ENCODE measurements at places on chromosomes 1 and 21.

DNA sequence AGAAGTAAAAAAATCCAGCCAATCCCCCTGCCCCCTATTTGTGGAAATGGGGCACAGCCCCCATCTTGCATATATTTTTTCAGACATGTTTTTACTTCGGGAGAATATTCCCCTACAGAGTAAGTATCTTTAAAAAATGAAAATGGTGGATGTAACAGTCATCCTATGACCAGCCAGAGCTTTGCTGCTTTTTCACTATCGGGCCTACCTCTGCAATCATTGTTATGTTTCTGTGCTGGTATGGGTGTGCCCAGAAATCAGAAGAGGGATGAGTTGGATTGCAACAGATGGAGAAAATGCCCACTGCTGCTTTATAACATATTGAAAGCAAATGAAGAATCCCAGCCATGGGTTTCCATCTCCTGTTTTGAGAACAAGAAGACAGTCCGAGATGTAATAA is 2.9 kb downstream of the CD247 start:
- no peak for DNase-seq

- DNase-seq = no peak
Observed at GRCh38 chr1:150563340-150564038, 14.3 kb downstream of the ADAMTSL4 start.

DNA sequence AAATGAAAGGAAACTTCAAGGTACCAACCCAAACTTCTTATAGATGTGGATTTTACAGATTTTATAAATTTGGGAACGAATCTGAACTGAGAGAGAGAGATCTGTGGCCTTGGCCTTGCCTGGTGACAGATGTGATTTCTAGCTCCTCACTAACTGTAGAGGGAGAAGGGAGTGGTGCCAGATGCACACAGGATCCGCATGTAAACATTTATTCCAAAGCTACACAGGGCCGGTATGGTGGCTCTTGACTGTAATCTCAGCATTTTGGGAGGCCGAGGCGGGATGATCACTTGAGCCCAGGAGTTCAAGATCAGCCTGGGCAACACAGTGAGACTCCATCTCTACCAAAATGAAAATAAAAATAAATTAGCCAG is 77.1 kb downstream of the PGBD5 start:
- DNase-seq = no peak

DNA sequence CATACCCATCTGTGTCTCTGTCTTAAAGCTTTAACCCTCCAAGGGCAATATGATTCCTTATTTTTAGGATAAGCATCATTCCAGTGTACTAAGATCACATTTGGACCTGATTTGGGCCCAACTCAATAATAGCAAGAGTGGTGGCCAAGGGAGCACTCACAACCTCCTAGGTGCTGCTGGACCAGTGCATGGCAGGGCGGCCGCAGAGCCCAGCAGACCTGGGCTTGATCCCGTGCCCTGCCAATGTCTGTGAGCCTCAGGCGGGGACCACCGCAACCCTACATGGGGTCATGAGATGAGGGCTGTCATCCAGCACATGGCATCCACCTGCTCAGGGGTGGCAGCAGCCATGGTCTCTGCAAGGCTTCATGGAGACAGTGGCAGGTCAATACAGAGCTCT is 201.8 kb upstream of the TMEM51 start:
- DNase-seq = no peak

DNA sequence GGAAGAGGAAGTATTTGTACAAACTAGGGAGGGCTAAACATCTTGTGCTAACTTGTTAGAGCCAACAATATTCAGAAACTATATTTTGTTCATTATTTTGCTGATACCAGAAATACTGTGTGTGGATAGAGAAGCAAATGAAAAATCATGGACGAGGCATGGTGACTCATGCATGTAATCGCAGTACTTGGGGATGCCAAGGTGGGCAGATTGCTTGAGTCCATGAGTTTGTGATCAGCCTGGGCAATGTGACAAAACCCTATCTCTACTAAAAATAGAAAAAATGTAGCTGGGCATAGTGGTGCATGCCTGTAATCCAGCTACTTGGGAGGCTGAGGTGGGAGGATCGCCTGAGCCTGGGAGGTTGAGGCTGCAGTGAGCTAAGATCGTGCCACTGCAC is 13.4 kb downstream of the LRRC41 start:
- DNase-seq = no peak
